NCI-H748 treated with DMSO at 0.1 percent for 48 hours (cell line): ENCODE measurements at places on chromosomes 12 and 14.
A peak's percentile ranks its signal among the peaks of the same experiment; 100 is the strongest.

DNA sequence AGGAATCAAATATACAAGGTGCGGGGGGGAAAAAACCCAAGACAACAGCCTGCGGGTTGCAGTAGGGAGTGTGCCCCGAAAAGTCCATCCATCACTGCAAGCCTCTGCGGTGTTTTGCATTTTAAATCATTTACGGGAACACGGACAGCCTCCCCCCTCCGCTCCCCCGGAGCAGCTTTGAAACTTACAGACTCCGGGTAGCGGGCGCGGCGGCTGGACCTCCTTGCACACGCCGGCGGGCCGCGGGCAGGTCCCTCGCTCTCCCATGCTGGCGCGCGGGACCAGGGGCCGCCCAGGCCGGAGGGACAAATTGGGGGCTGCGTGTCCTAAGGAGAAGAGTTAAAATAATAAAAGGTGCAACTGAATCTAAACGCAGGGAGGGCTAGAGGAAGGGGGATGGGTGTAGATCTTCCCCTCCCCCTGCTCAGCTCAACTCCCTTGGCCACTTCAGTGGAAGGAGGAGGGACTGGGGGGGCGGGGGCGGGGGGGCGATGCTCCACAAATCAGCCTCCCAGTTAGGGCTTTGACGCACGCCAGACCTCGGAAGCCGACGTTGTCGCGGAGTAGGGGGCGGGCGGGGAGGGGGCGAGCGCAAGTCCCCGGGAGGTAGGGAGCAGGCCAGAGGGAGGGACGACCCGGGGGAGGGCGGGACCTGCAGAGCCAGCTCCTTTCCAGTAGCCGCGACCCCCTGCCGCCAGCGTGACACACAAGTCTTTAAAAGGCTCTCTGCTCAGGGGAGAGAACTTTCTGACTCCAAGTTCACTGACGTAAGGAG lies at the start of gene KCNJ8:
TSS of gene KCNJ8 (minus strand) at position 349 of the 775 bp plus-strand sequence. CDS start 1,090 bp downstream, outside the sequence.
- no peak for DNase-seq

- DNase-seq, result no peak
Observed at GRCh38 chr14:105483300-105484068, 3.2 kb upstream of the CRIP1 start.

- no peak for DNase-seq
Observed at GRCh38 chr12:132619386-132620112, 973 bp downstream of the P2RX2 start.

- DNase-seq, result no peak
Observed at GRCh38 chr12:7293670-7294069, 10.2 kb upstream of the ACSM4 start.

DNA sequence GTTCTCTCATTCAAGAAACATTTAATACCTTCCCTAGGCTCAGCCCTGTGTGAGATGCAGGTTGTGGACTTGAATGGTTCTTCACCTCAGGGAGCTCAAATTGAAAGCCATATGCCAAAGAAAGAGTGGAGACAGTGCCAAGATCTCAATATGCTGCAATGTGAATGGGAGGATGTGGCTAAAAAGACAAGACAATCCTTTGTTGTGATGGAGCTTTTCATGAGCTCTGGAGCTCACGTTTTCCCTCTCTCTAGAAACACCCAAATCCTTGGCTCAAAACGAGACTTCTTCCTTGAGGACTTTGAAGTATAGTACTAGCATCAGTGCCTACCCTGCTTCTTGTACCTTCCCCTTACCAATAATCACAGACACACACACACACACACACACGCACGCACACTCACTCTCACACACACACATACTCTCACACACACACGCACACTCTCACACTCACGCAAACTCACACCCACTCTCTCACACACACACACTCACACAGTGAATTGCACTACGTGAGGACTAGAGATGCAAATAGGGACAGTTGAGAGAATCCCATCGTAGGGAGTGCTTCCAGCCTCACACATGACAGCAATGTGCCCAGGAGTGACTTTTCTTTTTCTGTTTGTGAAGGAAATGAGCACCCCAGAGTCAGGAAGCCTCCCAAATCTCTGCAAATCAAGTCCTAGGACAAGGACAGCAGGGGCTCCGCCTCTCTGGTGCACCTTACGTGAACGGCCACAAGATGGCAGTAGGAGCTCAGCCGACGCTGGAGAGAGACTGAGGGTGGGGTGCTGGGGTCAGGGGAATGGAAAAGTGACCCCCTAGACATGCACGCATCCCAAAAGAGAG lies 231.4 kb downstream of the PCNX1 start:
- DNase-seq, result peak; percentile 10

- no peak for DNase-seq
Observed at GRCh38 chr12:122840580-122841513, 5.6 kb downstream of the HIP1R start.

DNA sequence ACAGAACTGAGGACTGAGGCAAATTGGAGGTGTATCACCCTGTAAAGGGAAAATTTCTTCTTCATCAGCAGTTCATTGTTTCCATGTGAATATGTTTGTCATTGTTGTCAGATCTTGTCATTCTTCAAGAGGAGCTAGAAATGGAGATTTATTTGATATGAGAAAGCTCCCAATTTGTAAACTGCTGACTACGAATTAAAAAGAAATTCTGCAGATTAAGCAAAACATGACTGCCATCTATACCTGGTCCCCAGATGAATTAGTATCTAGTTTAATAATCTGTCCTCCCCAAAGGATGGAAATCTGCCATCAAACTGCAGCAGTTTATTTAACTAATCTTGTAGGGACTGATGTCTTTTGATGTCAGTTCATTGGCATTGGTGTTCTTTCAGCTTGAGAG lies 162.8 kb downstream of the TRHDE start:
- DNase-seq, result no peak

GRCh38 chr12:50542448-50542847 lies 37.7 kb downstream of the DIP2B start:
- peak; percentile 62 for DNase-seq

DNA sequence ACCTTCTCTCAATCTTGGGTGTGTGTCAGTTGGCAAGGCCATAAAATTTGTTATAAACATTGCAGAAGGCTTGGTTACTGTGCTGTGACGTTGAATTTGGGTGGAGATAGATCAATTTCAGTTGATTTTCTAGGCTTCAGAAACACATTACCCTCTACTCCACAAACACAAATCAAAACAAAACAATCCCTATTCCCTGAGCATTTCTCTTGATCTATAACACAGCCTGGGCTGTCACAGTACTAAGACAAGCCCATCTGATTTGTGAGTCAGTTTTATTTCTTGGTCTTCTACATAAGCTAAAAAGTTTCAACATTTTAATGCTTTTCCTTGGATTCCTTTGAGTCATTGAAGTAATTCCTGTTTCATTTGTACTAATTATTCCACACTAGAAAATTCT lies 79.8 kb downstream of the PTPN11 start:
- no peak for DNase-seq

DNA sequence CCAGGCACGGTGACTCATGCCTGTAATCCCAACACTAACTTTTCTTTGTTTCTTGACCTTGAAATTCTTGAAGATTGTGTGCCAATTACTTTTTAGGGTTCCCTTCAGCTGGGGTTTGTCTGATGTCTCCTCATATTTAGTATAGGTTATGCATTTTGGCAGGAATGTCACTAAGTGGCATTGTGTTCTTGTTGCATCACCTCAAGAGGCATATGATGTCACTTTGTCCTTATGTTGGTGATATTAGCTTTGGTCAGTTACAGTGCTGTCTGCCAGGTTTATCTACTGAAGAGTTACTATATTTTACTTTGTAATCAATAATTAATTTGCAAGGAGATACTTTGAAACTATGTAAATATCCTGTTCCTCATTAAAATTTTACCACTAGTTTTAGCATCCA lies 61.0 kb upstream of the BTG1 start:
- DNase-seq, result no peak
